ENCODE measurements at places on chromosomes 4 and X. TPM values are rescaled to one million over a fixed set of nuclear protein-coding genes. Genes with fewer than 3 reads are reported as not detected.

Gene MAGEB2
- total RNA-seq, result not detected

Gene CPE
- total RNA-seq, result 272 TPM

Gene CLCN4
- 13.9 TPM for total RNA-seq

Gene VSIG4
- total RNA-seq, result 383 TPM

Gene GC
- not detected for total RNA-seq

Gene PARM1
- 204 TPM for total RNA-seq

Gene SPATA18
- 29.2 TPM for total RNA-seq

Gene BMPR1B
- total RNA-seq, result 8.2 TPM

Gene BLOC1S4
- 31.7 TPM for total RNA-seq

DNA sequence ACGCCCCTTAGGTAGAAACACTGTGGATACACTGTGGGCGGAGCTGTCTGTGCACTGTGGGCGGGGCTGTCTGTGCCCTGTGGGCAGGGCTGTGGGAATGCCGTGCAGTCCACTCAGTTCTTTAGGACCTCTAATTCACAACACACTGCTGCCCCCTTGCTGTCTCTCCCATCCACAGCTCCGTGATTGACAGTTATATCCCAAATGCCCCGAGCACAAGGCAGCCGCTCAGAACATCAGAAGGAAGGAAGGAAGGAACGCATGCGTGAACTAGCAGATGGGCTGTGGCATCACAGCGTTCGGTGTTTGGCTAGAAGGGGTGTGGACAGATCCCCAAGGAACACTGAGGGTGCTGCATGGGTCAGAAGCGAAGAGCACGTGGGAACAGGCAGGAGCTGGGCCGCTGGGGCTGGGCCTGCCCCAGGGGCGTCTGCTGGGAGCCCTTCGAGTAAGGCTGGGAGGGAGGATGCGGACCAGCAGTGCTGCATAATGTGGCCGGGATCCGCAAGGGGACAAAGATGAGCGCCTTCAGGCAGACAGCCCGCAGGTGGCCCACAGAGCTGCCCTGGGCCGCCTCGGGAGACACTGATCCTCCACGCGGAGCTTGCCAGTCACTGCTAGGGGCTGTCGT, 29.8 kb downstream of the ACOX3 start:
- DNase-seq, result no peak

- peak; percentile 70 for DNase-seq
Measured at GRCh38 chr4:86891762-86892635, at the start of gene C4orf36. C4orf36 (minus strand) TSS chr4:86892422; CDS start chr4:86891520, 902 bp downstream.

GRCh38 chrX:6770936-6771335, 236.0 kb upstream of the VCX3A start:
- no peak for DNase-seq

- DNase-seq, result no peak
Measured at GRCh38 chr4:5797866-5798265, 86.9 kb downstream of the EVC start.

GRCh38 chr4:38902695-38903094, 35.1 kb downstream of the FAM114A1 start:
- DNase-seq, result no peak

- DNase-seq, result peak; percentile 69
Measured at GRCh38 chrX:54358424-54359211, 772 bp upstream of the WNK3 start.

DNA sequence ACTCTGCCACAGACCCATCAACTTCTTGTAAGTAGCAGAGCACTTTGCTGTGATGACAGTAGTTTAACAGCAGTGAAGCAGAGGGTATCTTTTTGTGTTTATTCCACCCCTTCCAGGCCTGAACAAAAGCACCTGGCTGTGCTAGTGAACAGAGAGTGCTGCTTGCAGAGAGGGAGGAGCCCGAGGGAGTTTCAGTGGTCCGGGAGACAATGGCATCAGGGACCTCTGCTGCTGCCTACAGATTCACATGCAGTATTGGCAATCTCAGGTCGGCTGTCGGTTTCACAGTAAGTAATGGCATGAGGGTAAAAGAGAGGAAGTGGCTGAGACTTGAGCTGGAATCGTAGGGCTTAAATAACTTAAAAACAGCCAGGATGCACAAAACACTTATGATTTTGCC, 755.8 kb downstream of the RPA4 start:
- no peak for DNase-seq

- no peak for DNase-seq
Measured at GRCh38 chr4:138805736-138806135, 209.8 kb upstream of the NOCT start.

DNA sequence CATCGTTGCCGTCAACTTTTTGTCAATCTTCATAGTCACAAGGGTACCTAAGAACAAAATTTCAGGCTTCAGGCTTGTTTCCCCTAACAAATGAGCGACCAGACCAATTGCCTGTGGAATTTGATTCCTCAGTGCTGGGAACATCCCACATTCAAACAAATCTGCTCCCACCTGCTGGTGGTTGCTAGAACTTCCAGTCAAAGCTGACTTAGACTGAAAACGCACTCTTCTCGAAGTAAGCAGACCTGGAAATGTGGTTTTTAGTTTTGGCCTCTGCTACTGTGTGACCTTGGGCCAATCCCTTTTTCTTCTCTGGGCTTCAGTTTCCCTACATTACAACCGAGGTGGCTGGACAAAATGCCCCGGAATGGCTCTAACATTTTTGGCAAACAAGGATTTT, 1.8 kb upstream of the GABRQ start:
- peak; percentile 54 for DNase-seq

DNA sequence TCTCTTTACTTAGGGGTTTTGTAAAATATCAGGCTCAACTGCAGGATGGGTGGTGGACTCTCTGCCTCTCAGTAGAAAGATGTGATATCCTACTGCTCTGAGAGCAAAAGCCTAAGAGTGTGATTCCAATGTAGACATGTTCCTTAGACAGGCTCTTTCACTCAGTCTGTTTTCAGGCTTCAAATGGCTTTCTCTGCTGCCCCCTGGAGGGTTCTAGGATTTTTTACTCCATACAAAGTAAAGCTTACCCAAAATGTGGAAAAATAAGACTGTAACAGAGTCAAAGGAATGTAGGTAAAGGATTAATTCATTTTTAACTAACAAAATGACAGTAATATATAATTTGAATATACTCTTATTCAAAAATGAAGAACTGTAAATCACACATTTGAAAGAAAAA, 32.1 kb downstream of the ZGRF1 start:
- DNase-seq, result peak; percentile 33

DNA sequence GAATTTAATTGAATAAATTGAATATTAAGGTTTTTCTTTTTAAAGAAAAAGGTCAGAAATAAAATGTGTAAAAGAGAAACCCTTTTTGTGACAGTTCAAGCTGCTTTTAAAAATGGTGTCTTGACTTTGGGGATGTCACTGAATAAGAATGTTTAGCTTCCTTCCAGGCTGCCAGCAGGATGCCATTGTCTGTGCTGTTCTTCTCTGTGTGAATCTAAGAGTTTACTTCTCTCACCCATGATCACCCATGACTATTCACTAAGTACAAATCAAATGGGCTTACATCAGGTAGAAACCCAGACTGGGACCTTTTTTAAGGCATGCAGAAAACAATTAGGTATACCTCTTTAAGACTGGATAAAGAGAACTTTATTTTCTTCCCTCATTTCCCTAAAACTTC, 115.3 kb downstream of the DACH2 start:
- no peak for DNase-seq

- no peak for DNase-seq
Measured at GRCh38 chr4:13539047-13539618, 5.2 kb downstream of the NKX3-2 start.

DNA sequence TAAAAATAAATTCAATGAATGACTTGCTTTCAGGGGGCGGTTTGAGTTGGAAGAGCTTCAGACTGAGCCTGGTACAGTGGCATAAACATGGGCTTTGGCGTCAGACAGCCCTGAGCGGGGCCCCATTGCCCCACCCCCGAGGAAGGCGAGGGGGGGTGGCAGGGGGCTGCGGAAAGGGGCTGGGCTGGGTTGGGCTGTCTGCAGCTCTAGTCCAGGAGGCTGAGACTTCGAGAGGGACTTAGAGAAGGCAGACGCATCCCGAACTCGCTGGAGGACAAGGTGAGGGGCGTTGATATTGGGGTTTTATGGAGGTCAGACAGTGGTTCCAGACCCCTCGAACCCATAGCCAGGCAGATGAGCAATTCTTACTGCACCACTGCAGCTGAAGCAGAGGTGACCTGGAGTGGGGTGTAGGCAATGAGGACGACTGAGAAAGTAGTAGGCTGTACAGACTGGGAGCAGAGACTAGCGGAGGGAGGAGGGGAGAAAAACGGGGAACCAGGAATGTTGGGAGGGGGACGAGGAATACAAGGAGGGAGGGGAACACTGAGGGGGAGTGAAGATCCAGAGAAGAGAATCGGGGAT, at the start of gene MAGED2:
Gene MAGED2, plus strand, starts transcription at position 222 of the 585 bp plus-strand sequence. CDS start 1,587 bp downstream, outside the sequence.
- DNase-seq, result peak; percentile 45

GRCh38 chr4:159428975-159429692, 326.3 kb downstream of the RAPGEF2 start:
- DNase-seq, result no peak

GRCh38 chr4:7223541-7223940, 31.2 kb downstream of the SORCS2 start:
- DNase-seq, result no peak

GRCh38 chr4:183504930-183505610, at the start of gene ING2:
ING2 (plus strand) TSS chr4:183505058; CDS start chr4:183505196, 138 bp downstream.
- peak; percentile 59 for DNase-seq

GRCh38 chrX:110114260-110114776, 111.4 kb downstream of the TMEM164 start:
- no peak for DNase-seq

GRCh38 chrX:68697465-68698125, 50.1 kb downstream of the STARD8 start:
- no peak for DNase-seq

Data from adrenal gland (tissue), 19 donors.